ENCODE measurements at places on chromosomes 2 and 18.

DNA sequence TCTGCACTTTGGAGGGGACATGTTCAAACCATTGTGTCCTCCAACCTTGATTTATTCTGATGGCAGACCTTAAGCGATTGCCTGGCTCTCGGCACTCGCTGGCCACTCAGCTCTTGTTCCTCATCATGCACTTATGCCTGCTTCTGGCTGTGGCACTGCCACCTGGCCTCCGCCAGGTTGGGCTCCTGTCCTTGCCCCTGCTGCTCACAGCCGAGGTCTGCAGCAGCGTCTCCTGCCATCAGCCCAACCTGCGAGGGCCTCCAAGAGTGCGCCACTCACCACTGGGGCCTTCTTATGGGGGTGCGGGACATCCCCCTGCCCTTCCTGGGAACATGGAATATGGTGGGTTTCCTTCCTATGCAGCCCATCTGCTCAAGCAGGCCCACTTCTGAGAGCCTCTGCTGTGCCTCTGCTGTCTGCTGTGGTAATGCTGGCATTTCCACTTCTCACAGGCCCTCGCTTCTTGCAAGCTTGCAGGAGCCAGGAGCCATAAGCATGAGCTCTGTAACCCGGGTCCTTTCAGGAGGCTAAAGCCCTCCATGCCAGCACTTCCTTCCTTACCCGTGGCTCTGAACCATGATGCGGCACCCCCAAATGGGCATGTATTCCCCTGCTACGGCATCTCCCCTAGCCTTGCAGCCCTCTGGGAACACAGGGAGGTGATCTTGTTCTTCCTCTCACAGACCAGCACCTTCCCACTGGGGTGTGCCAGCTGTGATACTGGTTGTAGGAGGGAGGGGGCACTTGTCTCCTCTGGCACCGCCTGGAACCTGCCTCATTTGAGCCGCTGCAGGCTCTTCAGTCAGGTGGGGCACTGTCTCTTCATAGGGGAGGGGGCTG, 58.6 kb upstream of the HS6ST1 start:
- DNase-seq, result no peak

GRCh38 chr2:6750411-6751158, 115.1 kb downstream of the CMPK2 start:
- DNase-seq, result no peak

DNA sequence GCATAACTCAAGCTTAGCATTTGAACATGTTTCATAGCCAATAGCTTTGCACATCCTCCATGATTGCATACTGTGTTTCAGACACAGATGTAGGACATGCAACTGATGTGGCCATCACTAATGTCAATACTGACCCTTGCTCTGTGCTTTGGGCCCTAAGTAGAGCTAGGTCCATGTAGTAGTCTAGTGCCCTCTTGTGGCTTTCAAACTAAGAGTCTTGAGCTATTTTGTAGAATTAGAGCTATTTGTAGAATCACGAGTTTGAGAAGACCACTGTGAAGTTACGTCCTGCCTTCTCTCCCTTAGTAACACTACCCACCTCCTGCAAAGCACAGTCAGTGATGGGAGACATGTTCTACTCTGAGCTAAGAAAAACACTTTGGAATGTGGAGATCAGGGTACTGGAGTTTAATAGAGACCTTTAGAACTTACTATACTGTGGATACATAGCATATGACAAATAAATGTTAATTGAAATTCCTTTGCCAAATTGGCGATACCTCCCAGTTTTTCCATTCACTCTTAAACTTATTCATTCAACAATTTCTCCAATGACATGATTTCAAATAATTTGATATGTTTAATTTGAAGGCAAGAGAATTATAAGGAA, 306.5 kb upstream of the TNP1 start:
- DNase-seq, result no peak

DNA sequence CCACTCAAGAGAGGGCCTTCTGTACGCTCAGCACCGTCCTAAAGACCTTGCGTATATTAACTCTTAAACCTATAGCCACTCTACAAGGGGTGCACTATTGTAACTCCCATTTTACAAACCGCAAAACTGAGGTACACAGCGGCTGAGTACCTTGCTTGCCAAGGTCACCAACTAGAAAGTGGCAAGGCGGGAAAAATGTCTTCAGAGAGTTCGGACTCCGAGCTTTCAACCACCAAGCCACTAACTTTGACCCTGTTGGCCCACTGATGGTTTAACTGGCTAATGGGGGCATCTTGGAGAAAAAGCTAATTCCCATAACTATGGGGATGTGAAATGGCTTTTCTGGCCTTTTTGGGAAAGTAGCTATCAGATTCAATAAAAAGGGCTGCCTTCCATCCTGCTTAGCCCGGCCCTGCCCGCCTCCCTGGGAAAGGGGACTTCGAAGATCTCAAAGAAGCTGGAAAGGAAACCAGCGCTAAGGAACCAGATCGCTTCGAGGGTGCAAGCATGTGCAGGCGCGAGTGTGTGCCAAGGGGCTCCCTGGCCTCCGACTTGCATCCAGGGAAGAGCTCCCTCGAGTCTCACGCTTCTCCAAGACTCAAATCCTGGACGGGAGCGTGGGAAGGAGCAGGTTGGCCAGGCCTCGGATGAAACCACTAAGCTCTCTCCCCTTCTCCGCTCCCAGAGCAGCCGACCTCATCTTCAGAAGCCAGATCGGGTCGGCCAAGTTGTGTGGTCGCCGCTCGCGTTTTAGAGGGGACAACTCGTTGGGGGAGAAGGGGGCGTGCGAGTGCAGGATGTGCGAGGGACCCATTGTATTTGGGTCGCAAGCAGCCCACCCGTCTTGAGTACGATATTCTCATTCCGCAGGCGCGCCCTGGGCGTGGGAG, 2.2 kb upstream of the SP5 start:
- DNase-seq, result no peak

GRCh38 chr2:46854260-46854659, 61.3 kb downstream of the MCFD2 start:
- DNase-seq, result no peak

- DNase-seq, result no peak
Observed at GRCh38 chr2:20126469-20126868, 75.0 kb upstream of the LAPTM4A start.

- no peak for DNase-seq
Observed at GRCh38 chr2:141142025-141142424, 988.8 kb downstream of the LRP1B start.

DNA sequence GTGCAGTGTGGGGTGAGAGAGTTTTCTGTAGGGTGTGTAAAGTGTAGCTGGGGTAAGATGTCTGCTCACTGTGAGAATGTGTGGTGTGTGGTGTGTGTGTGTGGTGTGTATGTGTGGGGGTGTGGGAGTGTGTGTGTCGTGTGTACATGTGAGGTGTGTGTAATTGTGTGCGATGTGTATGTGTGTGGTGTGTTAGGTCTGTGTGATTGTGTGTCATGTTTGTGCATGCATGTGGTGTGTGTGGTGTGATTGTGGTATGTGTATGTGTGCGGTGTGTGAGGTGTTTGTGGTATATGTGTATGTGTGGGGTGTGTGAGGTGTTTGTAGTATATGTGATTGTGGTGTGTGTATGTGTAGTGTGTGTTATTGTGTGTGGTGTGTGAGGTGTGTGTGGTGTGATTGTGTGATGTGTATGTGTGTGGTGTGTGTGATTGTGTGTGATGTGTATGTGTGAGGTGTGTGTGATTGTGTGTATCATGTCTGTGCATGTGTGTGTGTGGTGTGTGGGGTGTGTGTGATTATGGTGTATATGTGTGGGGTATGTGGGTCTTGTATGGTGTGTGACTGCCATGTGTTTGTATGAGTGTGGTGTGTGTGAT, 241.7 kb upstream of the HDAC4 start:
- DNase-seq, result no peak

- no peak for DNase-seq
Observed at GRCh38 chr2:169393068-169393590, 30.8 kb upstream of the LRP2 start.

- DNase-seq, result no peak
Observed at GRCh38 chr2:221844212-221845020, 272.3 kb upstream of the EPHA4 start.

DNA sequence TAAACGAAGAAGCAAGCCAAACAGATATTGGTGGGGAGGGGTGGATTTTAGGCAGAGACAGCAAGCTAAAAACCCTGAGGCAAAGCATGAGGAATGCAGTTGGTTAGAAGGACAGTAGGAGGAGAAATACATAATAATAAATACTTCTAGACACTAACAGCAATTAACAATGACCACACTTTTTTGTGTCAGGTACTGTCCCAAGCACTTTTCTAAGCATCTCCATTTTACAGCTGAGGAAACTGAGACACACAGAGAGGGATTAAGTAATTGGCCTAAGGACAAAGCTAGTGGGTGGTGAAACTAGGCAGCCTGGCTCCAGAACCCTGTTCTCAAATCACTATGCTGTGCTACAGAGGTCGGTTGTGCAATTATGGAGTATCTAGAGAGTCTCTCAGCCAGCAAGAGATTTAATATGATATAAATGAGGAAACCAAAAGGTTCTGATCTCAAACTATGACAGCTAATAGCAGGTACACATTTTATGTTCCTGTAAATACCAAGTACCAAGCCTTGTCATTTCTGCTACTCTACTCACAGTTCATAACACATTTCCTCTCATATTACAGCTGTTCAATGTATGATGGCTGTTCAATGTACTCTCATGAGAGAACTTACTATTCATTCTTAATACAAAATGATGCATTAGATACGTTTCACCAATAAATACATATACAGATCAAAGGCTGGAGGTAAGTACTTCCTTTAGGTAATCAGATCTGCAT, 5.3 kb downstream of the MAP4K3 start:
- DNase-seq, result no peak

GRCh38 chr2:61177727-61178549, 15.9 kb downstream of the C2orf74 start:
- DNase-seq, result no peak

GRCh38 chr18:46750626-46751025, 6.2 kb downstream of the ST8SIA5 start:
- no peak for DNase-seq

DNA sequence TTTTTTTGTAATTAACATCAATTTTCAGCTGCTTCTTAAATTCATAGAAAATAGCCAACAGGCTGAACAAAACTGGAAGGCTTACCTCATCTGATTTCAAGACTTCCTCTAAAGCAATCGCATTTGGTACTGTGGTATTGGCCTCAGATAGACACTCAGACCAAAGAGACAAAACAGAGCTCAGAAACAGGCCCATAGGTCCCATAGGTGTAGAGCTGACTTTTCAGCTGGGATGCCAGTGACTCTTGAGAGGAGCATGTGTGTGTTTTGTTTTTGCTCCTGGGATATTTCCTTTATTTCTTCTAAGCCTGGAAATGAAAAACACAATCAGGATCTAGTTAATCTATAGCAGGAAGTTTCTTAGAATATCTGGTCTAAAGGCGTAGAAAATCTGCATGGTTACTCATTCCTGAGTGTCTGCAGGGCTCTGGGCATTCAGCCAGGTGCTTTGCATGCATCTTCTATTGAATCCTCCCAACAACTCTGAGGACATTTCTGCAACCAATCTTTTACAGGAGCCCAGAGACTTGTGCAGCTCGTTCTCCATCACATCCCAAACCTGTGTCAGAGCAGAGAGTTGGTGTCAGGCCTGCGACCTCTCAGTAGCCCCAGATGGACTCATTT, 190.8 kb downstream of the RTP5 start:
- DNase-seq, result no peak

- DNase-seq, result no peak
Observed at GRCh38 chr18:32730068-32730467, 42.8 kb downstream of the KLHL14 start.

DNA sequence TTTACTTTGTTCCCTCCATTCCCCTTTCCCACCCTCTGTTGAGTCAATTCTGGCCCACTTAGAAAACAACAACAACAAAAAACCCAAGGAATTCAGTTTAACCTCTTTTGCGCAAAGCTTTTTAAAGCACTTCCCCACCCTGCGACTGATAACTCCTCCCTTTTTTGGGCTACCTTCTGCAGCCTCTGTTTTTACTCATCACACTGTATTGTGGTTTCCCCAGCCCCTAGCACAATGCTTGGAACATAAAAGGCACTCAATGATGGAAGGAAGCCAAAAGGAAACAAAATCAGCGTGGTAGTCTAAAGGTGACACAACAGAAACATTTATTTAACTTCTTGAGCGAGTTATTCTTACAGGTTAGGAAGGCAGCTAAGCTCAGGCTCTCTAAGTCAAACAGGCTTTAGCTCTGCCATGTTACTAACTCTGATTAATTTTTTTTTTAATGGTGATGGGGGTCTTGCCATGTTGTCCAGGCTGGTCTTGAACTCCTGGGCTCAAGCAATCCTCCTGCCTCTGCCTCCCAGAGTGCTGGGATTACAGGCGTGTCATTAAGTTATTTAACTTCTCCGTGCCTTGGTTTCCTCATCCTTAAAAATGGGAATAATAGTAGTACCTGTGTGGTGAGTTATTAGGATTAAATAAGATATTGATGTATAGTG, 1.3 kb downstream of the CEP68 start:
- DNase-seq, result no peak

All from cortex of kidney (tissue), 1 donor.